Germinal center (tissue), 1 donor: ENCODE measurements at places on chromosomes 2 and 18.

- DNase-seq: no peak
Observed at GRCh38 chr2:81786811-81787210, 1482.3 kb upstream of the LRRTM1 start.

- DNase-seq: no peak
Observed at GRCh38 chr2:232519581-232520438, at the start of gene PRSS56. TSS of gene PRSS56 (plus strand) at chr2:232520388. CDS start at chr2:232520599, 211 bp downstream.

GRCh38 chr2:11005032-11005431, 93.3 kb downstream of the KCNF1 start:
- DNase-seq: no peak

GRCh38 chr2:151176661-151177060, 85.0 kb downstream of the RBM43 start:
- no peak for DNase-seq

GRCh38 chr2:105655244-105655643, 89.5 kb upstream of the NCK2 start:
- DNase-seq: no peak

DNA sequence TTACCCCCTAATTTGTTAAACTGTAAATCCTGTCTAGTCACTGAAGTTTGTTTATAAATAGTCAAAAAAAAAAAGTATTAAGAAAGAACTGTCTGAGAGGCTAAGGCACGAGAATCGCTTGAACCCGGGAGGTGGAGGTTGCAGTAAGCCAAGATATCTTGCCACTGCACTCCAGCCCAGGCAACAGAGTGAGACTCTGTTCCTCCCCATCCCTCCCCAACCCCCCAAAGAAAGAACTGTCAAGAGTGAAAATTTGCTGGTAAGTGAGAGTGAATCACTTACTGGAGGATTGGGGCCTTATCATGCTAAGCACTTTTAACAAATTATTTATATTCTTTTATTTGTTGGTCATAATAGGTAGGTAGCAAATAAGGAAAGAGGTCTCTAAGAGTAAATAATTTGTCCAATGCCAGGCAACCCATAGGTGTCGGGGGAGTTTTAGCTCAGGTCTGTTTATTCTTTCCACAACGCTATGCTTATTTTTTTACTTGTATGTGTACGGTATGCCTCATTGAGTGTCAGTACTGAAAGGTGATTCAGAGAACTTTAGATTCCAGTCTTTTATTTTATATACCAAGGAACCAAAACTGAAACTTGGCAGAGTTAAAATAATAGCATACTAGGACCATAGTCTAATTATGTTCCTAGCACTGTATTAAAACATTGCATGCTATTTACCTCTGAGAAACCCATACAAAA, 2.5 kb downstream of the TAF4B start:
- no peak for DNase-seq
